ENCODE measurements at places on chromosomes 5 and 9. TPM values are rescaled to one million over a fixed set of nuclear protein-coding genes. Genes with fewer than 3 reads are reported as not detected.
A peak's percentile ranks its signal among the peaks of the same experiment; 100 is the strongest.

Gene SETD9
- 15.8 TPM for total RNA-seq

Gene PDZD2
- total RNA-seq = 23.3 TPM

Gene TLE4
- 97.4 TPM for total RNA-seq

DNA sequence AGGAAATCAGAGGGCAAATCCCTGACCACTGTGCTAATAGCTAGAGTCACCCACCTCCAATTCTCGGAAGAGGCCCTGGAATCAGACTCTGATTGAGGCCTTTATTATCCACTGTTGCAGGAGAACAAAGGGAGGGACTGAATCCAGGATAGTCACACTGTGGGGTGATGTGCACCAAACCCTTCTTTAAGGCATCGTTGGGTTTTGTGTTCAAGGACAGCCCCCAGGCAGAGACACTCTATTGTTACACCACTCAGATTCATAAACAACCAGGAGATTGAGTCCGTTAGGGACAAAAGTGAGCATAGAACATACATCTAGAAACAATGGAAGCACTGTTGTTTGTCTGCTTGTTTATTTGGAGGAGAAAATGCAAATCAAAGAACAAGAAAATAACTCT lies 124.6 kb upstream of the TBCA start:
- DNase-seq = no peak

- peak; percentile 57 for DNase-seq
Measured at GRCh38 chr9:121598965-121599871, 52.2 kb upstream of the DAB2IP start.
